ENCODE measurements at places on chromosomes 12 and 14.

- DNase-seq, result no peak
Observed at GRCh38 chr14:42130815-42131214, 524.1 kb downstream of the LRFN5 start.

DNA sequence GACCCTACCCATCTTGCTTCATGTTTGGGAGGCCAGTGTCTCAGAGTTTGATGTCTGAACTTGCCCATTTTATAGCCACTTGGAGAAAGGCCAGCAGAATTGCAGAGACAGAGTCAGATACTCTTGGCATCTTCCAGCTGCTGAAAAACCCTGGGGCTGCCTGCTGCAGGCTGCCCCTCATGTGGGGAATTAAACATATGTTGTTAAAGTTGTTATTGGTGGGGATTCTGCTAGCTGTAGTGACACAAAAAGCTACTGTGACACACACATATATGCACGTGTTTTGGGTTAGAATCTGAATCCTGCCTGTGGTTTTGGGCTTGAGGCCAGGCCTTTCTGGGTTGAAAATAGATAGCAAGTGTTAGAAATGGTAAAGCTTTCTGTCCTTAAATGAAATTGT is 1288.4 kb downstream of the AACS start:
- DNase-seq, result no peak

DNA sequence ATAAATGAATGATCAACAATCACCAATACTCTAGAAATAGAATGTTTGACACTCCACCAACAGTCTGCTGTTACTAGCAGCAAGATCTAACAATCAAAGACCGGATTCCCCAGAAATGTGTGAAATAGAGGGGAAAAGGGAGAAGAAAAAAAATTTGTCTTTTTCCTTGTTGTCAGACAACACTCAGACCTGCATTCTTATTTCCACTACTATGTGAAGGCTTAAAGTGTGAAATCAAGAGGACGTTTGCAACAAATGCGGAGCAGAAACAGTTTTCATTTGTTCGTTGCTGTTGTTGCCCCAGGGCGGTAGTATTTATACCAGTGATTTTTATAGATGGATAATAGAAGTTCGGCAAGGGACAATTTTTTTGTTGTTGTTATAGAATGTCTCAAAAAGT is 9.2 kb downstream of the NKX2-1 start:
- no peak for DNase-seq

DNA sequence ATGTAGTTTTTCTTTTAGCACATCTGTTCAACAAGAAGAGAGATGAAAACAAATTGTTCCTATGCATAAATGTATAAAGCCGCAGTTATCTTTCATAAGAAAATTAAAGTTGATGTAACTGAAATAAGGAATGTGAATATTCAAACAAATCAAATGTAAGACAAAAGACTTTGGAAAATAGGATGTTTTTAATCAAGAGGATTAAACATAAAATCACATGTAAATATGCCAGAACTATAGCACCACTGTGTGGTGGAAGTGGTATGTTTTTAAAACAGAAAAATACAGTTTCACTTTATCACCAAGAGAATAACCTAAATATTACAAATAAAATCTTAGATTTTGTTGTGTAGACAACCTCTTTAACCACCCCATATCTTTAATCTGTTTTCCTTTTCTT is 40.4 kb downstream of the CAPS2 start:
- no peak for DNase-seq

DNA sequence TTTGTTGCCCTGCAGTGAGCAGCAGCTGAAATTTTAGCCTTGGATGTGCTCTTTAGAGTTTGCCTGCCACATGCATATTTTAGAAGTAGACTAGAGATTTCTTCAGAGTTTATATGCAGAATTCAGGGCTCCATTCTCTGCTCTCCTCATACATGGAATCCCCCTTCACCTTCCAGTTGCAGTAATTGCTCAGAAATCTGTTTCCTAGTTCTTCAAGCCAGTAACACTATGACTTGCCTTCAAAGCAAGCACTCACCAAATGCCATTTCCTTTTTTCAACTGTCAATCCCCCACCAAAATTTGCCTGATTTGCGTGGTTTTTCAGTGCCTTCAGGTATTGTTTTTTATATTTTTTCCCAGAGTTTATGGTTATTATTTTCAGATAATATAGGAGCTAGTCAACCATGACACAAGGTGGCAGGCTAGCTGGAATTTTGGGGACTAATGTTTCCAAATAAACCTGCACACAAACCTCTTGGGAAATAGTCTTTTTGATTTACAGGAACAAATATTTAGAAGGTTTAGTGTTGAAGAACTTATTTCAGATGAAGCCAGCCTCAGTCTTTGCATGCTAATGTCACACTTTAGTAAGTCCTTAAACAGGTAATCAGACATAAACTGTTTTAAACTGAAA is 79.2 kb downstream of the ASCL1 start:
- no peak for DNase-seq

- DNase-seq, result no peak
Observed at GRCh38 chr14:35221462-35221861, 70.7 kb upstream of the PSMA6 start.

DNA sequence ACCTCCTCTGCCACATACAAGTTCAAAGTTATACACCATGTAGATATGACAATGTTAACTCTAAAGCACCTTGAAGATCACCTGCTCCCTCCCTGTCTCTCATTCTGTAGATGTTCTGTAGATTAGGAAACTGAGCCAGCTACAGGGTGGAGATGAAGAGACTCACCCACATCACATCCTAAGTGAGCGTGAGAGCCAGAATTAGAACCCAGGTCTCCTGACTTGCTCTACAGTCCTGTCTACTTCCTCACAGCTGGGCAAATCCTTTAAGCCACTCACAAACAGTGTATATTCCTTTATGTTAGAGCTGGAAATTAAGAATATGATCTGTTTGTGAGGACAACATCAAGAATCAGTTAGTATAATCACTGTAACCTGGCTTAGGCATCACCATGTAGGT is 1.8 kb downstream of the APPL2 start:
- no peak for DNase-seq

- DNase-seq, result no peak
Observed at GRCh38 chr12:52147367-52147963, 44.3 kb downstream of the KRT80 start.
